Stimulated activated CD8-positive, alpha-beta memory T cell treated with anti-CD3 and anti-CD28 coated beads, Interleukin-4, amount 100 ng/mL, for 1 hour (primary cell): ENCODE measurements at places on chromosomes 2 and 18.

GRCh38 chr2:184779777-184780176, 181.4 kb downstream of the ZNF804A start:
- DNase-seq = no peak

- DNase-seq = no peak
These were observed 42.3 kb upstream of the FAM136A start for GRCh38 chr2:70344195-70344594.

GRCh38 chr18:62957885-62958472, 242.6 kb downstream of the PHLPP1 start:
- no peak for DNase-seq

- DNase-seq = no peak
These were observed 71.6 kb downstream of the ZNF407 start for GRCh38 chr18:74669136-74669798.

DNA sequence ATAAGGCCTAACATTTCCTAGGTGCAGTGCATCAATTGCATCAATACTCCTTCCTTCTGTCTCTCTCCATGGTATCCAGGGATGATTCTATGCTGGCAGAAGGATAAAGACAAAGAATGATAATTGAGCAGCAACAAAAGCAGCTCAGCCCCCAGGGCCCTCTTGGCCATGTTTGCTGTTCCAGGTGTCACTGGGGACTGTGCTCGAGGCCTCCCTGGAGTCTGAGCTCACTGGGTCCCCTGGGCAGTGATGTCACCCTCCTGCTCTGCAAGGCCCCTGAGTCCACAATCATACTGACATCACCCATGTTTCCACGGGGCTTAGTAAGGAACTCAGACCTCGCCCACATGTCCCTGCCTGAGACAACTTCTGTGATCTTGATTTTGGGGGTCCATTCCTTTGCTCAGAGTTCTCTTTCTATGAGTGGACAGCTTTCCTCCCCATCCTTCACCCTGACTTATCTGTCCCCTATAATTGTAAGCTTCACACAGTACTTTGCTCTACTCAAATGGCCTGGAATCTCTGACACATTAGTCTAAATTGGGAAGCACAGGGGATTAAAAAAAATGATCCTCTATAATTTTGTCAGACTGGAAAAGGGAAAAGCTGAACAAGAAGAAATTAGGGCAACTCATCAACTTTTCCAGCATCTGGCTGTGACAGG, 15.8 kb upstream of the EXOC6B start:
- no peak for DNase-seq

- no peak for DNase-seq
These were observed 181.1 kb upstream of the RBBP8 start for GRCh38 chr18:22752014-22752413.

DNA sequence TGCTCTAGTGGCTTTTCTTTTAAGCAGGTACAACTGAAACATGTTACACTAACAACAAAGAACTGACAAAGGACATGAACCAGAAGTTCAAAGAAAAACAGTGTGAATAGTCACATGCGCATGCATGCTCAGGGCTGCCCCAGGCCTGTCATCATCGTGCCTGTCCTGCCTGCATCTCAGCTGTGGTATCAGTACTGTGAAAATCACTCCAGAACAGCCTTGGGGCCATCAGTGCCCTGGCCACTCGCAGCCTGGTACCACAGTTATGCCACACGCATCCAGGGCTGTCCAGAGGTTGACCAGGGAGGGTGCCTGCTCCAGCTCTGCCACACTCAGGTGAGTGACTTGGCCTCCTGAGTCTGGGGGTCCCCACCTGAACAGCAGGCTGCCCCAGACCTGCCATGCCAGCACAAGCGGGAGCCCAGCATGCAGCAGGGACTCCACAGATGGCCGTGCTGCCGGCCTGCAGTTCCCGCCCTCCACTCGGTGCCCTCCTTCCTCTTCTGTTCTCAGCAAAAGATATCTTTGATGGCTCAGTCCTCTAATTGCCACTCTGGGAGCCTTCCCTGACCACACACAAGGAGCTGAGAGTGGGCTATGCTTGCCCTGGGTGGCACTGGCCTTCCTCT, 12.3 kb downstream of the LIMS2 start:
- DNase-seq = no peak

GRCh38 chr2:6354546-6354945, 511.2 kb downstream of the CMPK2 start:
- DNase-seq = no peak

- DNase-seq = no peak
These were observed 7.6 kb upstream of the ADAM23 start for GRCh38 chr2:206435742-206436141.

DNA sequence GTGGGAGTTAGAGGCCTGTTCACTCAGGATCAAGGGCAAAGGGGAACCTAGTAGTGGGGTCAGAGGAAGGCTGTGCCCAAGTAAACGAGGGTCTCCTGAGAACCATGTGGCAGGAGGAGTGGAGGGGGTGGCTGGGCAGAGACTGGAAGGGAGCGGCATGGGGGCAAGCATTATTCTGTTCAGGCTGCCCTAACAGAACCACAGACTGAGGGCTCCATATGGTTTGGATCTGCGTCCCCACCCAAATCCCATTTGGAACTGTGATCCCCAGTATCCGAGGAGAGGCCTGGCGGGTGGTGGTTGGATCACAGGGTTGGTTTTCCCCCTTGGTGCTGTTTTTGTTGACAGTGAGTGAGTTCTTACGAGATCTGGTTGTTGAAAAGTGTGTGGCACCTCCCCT, 287.0 kb downstream of the PHLPP1 start:
- no peak for DNase-seq

GRCh38 chr18:27478459-27478858, 293.4 kb upstream of the CHST9 start:
- DNase-seq = no peak

DNA sequence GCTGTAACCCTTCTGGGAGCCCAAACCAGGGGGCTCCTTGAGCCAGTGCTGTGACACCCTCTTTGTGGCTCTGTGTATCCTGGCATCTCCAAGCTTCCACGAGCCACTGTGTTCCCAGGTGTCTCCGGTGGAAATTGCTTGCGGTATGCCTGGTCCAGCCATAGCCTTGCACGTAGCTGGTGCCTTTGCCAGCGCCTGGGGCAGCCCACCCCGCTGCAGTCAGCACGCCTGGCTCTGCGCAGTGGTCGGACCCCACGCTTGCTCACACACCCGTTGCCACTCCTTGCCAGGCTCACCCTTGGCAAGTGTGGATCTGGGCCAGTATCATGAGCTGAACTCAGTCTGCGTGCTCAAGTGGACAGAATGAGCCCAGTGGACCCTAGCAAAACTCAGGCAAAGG, 152.3 kb downstream of the MBD5 start:
- DNase-seq = no peak

- DNase-seq = no peak
These were observed 34.5 kb downstream of the EMILIN2 start for GRCh38 chr18:2881088-2881839.

DNA sequence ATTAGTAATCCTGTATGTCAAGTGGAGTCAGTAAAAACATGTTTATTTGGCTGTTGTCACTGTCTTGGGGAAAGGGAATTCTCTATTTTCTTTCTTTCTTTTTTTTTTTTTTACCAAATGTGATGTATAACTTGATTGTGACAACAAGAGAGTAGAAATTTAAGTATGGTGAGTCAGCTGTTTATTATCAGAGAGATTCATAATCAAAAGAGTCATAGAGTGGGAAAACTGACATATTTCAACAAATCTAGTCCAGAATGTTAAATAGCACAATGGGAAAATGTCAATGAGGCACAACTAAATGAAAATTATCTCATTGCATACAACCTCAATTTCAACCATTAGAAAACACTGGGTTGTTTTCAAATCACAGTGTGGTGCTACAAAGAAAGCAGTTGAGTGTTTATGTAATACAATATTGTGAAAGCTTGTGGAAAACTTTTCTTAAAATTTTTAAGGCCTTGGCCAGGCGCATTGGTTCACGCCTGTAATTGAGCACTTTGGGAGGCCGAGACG, 111.9 kb upstream of the DTNA start:
- DNase-seq = no peak

- DNase-seq = no peak
These were observed 16.3 kb downstream of the MARCHF7 start for GRCh38 chr2:159728629-159729028.

GRCh38 chr2:164917296-164917903, 37.9 kb downstream of the SLC38A11 start:
- DNase-seq = no peak

GRCh38 chr18:50374220-50374752, 560 bp upstream of the SKA1 start:
- no peak for DNase-seq

- DNase-seq = no peak
These were observed 65.2 kb downstream of the ZEB2 start for GRCh38 chr2:144454466-144455287.

DNA sequence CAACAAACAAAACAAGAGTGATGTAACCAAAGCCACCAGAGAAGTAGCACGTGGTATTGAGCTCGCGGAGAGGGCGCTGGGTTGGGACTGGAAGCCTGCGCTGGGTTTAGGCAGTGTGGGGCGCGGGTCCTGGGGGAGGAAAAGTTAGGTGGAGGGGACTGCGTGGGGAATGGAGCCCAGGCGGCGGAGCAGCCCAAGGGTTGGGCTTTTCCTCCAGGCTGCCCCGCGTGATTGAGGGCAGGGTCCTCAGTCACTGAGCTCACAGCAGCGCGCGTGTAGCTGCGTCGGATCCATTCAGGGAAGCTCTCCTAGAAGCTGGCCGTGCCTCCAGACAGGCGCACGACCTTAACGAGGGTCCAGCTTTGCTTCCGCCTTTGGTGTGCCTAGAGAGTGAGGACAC, 357.4 kb downstream of the GALR1 start:
- DNase-seq = no peak

GRCh38 chr2:223612501-223612900, 10.3 kb upstream of the SCG2 start:
- no peak for DNase-seq

GRCh38 chr2:7468955-7469354, 551.7 kb downstream of the RNF144A start:
- no peak for DNase-seq

DNA sequence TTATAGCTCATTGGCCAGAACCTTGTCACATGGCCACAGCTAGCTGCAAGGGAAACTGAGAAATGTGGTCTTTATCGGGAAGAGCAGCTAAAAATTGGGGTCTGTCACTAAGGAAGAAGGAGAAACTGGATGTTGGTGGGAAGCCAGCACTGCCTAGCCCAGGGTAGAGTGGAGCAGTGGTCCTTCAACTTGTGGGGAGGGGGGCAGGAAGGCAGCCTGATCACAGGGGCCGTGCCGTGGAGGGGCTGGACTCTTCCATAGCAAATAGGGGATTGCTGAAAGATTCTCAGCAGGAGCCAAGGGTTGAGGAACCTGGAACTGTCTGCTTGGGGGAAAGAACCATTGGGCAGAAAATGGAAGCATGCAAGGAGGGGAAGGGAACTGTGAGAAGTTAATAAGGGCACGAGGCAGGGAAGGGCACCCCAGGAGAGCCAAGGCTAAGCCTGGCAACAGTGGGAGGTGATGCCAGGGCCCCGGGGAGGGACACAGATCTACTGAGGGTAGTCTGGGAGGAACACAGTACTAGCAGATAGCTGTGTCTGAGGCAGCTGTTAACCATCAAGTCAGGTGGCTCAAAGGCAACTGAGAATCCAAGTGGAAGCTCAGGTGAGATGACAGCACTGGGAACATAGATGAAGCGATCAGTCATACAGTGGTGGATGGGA, 5.9 kb upstream of the NEURL3 start:
- DNase-seq = no peak

- DNase-seq = no peak
These were observed 384.3 kb downstream of the PIK3C3 start for GRCh38 chr18:42339372-42339771.

- DNase-seq = no peak
These were observed 32.7 kb upstream of the AFTPH start for GRCh38 chr2:64491426-64491825.

DNA sequence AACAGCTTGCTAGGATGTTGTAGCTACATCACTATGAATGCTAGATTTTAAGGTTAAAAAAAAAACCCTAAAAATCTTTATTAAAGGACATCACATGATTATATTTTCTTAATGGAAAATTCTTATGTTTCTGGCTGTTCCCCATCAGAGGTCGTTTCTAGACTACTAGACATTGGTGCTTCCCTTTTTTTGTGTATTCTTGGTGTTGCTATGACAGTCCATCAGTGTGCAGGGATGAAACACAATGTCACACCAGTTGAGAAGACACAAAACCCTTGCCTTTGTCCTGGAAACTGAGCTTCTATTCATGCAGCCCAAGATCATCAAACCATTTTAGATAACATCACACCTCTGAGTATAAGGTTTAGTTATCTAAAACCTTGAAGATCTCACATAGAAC, 19.9 kb upstream of the TMEM131 start:
- no peak for DNase-seq

- DNase-seq = no peak
These were observed 38.6 kb upstream of the SH3BP4 start for GRCh38 chr2:234913208-234913626.

DNA sequence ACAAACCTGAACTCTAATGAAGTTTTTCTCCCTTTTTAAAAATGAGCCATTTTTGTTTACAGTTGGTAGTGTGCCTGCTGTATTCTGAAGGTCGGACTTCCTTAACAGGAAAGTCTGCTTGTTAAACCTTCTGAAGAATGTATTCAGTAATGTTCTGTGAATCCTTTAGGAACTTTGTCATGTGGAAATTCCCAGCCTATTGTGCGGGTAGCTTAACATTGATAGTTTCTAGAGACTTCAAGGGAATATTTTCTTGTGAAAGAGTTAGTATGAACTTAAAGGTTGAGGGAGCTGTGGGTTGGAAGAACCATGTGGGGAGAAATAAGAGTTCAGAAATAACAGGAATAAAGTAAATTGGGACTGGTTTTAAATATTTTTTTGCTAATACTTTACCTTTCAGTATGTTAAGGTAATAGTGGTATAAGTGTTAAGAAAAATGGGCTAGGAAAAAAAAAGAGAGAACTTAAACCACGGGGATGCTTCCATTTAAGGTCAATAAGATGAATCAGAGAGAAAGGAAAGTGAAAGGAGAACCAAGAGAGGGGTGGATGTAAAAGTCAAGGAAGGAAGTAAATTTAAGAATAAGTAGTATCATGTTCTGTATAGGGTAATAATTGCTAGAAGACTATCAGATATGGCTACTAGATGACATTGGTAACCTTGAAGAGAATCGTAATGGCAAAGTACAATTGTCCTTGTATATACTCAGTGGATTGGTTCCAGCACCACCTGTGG, 90.5 kb downstream of the PMS1 start:
- no peak for DNase-seq

- no peak for DNase-seq
These were observed 109.0 kb downstream of the CERS6 start for GRCh38 chr2:168565112-168565511.
